Subcutaneous preadipocyte (primary cell): ENCODE measurements at places on chromosomes 12 and 14. TPM values are rescaled to one million over a fixed set of nuclear protein-coding genes. Genes with fewer than 3 reads are reported as not detected.

Gene SLC16A7
- total RNA-seq, result 45.2 and 57.3 TPM in 2 replicates

Gene LMNTD1
- 1.4 TPM in 1 of 2 replicates, not detected in the other for total RNA-seq

Gene TSPAN19
- total RNA-seq, result under 0.01 and 0.39 TPM in 2 replicates

Gene UBC
- total RNA-seq, result 1,173 and 1,486 TPM in 2 replicates

Gene ASB2
- total RNA-seq, result under 0.01 TPM in 1 of 2 replicates, not detected in the other

Gene C1QL4
- total RNA-seq, result not detected in 2 replicates

Gene SMIM41
- 0.20 TPM in 1 of 2 replicates, not detected in the other for total RNA-seq

Gene CCDC184
- total RNA-seq, result 0.37 and 0.39 TPM in 2 replicates

Gene RNASE3
- not detected in 2 replicates for total RNA-seq

Gene TESPA1
- not detected in 2 replicates for total RNA-seq

Gene ARHGAP5
- 45.6 and 56.3 TPM in 2 replicates for total RNA-seq

Gene KLRK1
- total RNA-seq, result not detected in 2 replicates

Gene SNRNP35
- 7.7 and 13.1 TPM in 2 replicates for total RNA-seq

Gene LALBA
- not detected in 2 replicates for total RNA-seq

Gene SPX
- under 0.01 and 0.98 TPM in 2 replicates for total RNA-seq

Gene INHBC
- under 0.01 TPM in 1 of 2 replicates, not detected in the other for total RNA-seq

Gene ANKRD33
- 0.98 and 1.5 TPM in 2 replicates for total RNA-seq

Gene TPPP2
- not detected in 2 replicates for total RNA-seq

Gene DPPA3
- not detected in 2 replicates for total RNA-seq

Gene IFI27
- 17.2 and 29.0 TPM in 2 replicates for total RNA-seq
